ENCODE measurements at places on chromosomes 4 and X. TPM values are rescaled to one million over a fixed set of nuclear protein-coding genes. Genes with fewer than 3 reads are reported as not detected.

DNA sequence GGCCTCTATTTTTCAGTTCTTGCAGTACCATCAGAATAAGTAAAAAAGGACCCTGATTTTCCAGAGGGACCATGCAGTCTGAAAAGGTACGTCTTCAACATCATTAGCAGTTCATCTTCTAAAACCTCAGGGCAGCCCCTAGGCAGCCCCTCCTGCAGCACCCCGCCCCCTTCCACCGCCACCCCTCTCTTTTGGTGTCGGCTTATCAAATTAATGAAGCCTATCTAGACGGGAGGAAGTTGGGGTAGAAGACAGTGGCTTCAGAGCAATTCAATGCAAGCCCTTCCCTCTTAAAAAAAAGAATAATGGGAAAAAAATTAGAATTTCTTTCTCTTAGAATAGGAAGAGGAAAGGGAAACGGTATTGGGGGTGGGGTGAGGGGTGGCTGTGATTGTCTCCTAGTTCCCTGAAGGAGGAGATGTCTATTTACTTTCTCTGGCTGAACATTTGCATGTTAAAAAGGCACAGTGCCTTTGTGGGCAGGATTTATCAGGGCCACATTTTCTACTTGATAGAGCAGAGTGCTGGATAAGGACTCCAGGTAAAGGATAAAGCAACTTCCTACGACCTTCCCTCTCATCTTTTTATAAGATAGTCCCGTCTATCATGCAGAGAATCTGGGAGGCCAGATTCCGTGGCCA lies 159.4 kb downstream of the MGST2 start:
- no peak for DNase-seq
- H3K36me3 ChIP-seq, result no peaks in the 10 kb centered on the region
- peak overlapping the region; percentile 71 for H3K27ac ChIP-seq
- peaks cover 44% of the 10 kb centered on the region for H3K4me1 ChIP-seq

GRCh38 chrX:122907375-122907774 lies 276.7 kb upstream of the GRIA3 start:
- no peak overlapping the region for H3K4me3 ChIP-seq
- no peak overlapping the region for H3K27ac ChIP-seq
- no peak for DNase-seq

GRCh38 chr4:156006192-156006591 lies 52.5 kb upstream of the CTSO start:
- no peaks in the 10 kb centered on the region for H3K36me3 ChIP-seq
- DNase-seq, result no peak
- H3K4me3 ChIP-seq, result no peak overlapping the region
- H3K27ac ChIP-seq, result no peak overlapping the region
- no peaks in the 10 kb centered on the region for H3K27me3 ChIP-seq

DNA sequence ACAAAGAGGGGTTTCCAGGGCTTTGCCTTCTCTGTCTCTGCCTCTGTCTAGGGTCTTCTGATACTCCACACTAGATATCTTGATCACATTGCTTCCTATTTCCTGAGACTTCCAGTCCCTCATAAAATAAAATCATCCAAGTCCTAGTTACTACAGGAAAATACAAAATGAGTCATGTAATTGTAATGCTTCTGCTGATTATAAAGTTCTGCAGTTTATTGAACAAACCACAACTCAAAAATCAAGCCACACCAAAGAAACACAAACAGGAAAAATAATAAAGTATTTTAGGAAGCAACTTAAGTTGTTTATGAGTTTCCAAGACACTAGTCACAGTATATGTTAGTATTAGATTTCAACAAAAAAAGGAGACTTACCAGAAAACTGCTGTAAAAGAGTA lies 695.1 kb upstream of the GALNTL6 start:
- no peaks in the 10 kb centered on the region for H3K4me1 ChIP-seq
- no peak overlapping the region for H3K4me3 ChIP-seq
- no peak for DNase-seq
- no peak overlapping the region for H3K27ac ChIP-seq
- H3K27me3 ChIP-seq, result no peaks in the 10 kb centered on the region

GRCh38 chrX:10617999-10618351 lies 2.4 kb downstream of the MID1 start:
- H3K4me3 ChIP-seq, result peak overlapping the region; percentile 46
- no peak for DNase-seq
- H3K27ac ChIP-seq, result peak overlapping the region; percentile 89

DNA sequence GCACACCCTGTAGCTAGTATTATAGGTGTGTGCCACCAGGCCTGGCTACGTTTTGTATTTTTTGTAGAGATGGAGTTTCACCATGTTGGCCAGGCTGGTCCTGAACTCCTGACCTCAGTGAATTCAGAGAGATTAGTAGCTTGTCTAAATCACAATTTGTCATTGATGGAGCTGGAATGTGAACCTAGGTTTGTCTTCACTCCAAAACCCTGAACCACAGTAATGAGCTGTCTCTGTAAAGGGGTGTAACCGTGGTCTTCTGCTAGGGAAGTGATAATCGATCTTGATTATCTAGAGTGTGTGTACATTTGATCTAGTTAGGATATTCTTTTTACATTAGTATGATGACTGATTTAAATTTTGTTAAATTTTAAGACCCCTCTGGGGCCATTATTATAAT lies 8.3 kb downstream of the ARHGAP10 start:
- no peak overlapping the region for H3K27ac ChIP-seq
- no peaks in the 10 kb centered on the region for H3K36me3 ChIP-seq
- DNase-seq, result no peak
- no peaks in the 10 kb centered on the region for H3K27me3 ChIP-seq
- peaks cover 12% of the 10 kb centered on the region for H3K4me1 ChIP-seq
- H3K4me3 ChIP-seq, result no peak overlapping the region

GRCh38 chr4:110518889-110519490 lies 43.0 kb downstream of the ENPEP start:
- H3K27ac ChIP-seq, result no peak overlapping the region
- no peak overlapping the region for H3K4me3 ChIP-seq
- no peaks in the 10 kb centered on the region for H3K4me1 ChIP-seq
- H3K36me3 ChIP-seq, result no peaks in the 10 kb centered on the region
- peak; percentile 40 for DNase-seq
- H3K27me3 ChIP-seq, result no peaks in the 10 kb centered on the region

- H3K4me1 ChIP-seq, result no peaks in the 10 kb centered on the region
- no peak overlapping the region for H3K4me3 ChIP-seq
- no peaks in the 10 kb centered on the region for H3K36me3 ChIP-seq
- DNase-seq, result peak; percentile 46
- H3K27me3 ChIP-seq, result no peaks in the 10 kb centered on the region
Measured at GRCh38 chrX:72540318-72540717, 32.3 kb downstream of the HDAC8 start.

- no peaks in the 10 kb centered on the region for H3K27me3 ChIP-seq
- H3K27ac ChIP-seq, result no peak overlapping the region
- H3K4me3 ChIP-seq, result no peak overlapping the region
- H3K4me1 ChIP-seq, result no peaks in the 10 kb centered on the region
- DNase-seq, result no peak
- no peaks in the 10 kb centered on the region for H3K36me3 ChIP-seq
Measured at GRCh38 chrX:50003927-50004326, 81.5 kb downstream of the CLCN5 start.

DNA sequence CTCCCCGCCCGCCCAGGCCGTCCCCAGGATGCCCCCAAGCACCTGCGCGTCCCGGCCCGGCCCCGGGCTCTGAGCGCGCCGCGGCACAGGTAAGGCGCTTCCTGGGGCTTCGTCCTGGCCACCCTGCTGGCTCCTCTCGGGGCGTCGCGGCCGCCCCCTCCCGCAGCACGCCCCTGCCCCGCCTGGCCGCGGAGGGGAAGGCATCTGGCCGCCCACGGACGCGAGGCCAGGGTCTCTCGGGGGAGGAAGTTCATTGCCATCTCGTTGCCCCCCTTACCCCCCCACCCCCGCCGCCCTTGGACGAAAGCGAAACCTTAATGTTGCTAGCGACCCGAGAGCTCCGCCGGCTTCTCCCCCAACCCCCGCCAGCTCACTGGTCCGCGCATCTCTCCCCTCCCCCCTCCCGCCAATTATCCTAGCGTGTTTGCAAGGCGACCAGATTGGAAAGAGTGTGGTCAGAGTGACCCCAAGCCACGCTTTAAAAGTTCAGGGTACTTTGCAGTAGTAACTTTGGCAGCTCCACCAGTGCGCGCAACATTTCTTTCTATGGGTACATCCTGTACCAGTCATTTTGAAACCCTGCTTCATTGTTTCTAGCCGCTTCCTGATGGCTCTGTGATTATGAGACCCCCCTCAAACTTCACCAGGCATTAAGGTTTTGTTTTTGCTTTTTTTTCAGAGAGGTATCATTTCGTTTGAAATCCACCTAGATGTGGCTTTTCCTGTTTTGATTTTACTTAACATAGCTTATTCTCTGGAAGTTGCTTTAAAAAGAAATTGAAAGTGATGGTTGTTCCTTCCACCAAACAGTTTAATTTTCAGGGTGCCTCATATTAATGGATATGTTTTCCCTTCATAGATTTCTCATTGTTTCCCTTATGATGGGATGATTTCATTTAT lies 626 bp downstream of the TBC1D1 start:
- DNase-seq, result peak; percentile 10
- H3K27ac ChIP-seq, result no peak overlapping the region
- peak overlapping the region; percentile 72 for H3K4me3 ChIP-seq
- no peaks in the 10 kb centered on the region for H3K36me3 ChIP-seq
- H3K27me3 ChIP-seq, result peaks cover 89% of the 10 kb centered on the region
- H3K4me1 ChIP-seq, result peaks cover 2% of the 10 kb centered on the region

SPANXN3 gene
- total RNA-seq, result not detected

TSPAN7 gene
- 23.1 TPM for total RNA-seq

SFRP2 gene
- 0.30 TPM for total RNA-seq

KLHL4 gene
- total RNA-seq, result 32.6 TPM

GPC4 gene
- total RNA-seq, result 17.3 TPM

RPL34 gene
- total RNA-seq, result 803 TPM

All from cardiac muscle cell (in vitro differentiated cells and primary cell).